Mesendoderm (in vitro differentiated cells): ENCODE measurements at places on chromosomes 1 and 21.

- H3K36me3 ChIP-seq: no peaks in the 10 kb centered on the region
- no peak for DNase-seq
- no peaks in the 10 kb centered on the region for H3K27me3 ChIP-seq
- no peaks in the 10 kb centered on the region for H3K4me1 ChIP-seq
These were observed 141.8 kb downstream of the ZZZ3 start for GRCh38 chr1:77540501-77541161.

DNA sequence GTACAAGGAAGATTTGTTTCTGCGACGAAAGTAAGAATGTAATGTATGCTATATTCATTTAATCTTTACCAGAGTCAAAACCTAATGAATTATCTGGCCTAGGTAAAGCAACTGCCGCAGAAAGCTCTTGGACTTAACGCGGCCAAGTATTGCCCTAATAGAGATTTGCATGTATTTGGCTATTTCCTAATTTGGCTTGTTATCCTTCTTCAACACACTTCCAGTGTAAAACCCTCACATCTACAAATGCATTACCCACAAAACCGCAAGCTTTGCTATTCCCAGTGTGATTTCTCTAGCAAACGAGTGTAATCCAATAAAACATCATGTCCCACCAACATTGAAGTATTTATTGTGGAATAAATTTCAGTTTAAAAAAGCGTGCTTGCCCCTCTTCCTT, 123.8 kb upstream of the LMO4 start:
- H3K4me3 ChIP-seq: no peak overlapping the region
- no peaks in the 10 kb centered on the region for H3K36me3 ChIP-seq
- H3K27me3 ChIP-seq: no peaks in the 10 kb centered on the region
- DNase-seq: no peak

GRCh38 chr1:17887661-17888371, 132.7 kb downstream of the ACTL8 start:
- no peak overlapping the region for H3K27ac ChIP-seq
- no peaks in the 10 kb centered on the region for H3K27me3 ChIP-seq
- H3K36me3 ChIP-seq: no peaks in the 10 kb centered on the region
- no peaks in the 10 kb centered on the region for H3K4me1 ChIP-seq
- DNase-seq: no peak
- no peak overlapping the region for H3K4me3 ChIP-seq

DNA sequence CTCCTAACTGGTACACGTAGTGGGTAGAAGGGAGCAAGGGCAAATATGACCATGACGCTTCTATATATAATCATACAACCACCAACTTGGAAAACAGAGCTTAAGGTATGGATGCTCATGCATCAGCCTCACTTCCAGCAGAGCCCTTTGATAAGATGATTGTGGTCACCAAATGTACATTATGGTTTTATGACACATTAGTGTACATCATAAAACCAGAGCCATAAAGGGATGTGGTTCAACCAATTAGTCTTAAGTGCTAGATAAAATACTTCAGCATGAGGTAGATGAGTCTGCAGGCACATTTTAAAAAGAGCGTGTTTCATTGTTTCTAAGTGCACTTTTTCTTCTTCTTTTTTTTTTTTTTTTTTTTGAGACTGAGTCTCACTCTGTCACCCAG, 43.7 kb downstream of the NIBAN1 start:
- H3K4me1 ChIP-seq: no peaks in the 10 kb centered on the region
- no peaks in the 10 kb centered on the region for H3K27me3 ChIP-seq
- H3K4me3 ChIP-seq: no peak overlapping the region

GRCh38 chr1:117060441-117061317, 553 bp downstream of the TTF2 start:
- H3K27me3 ChIP-seq: no peaks in the 10 kb centered on the region
- no peaks in the 10 kb centered on the region for H3K4me1 ChIP-seq
- H3K36me3 ChIP-seq: no peaks in the 10 kb centered on the region
- peak overlapping the region; percentile 84 for H3K4me3 ChIP-seq
- H3K27ac ChIP-seq: peak overlapping the region; percentile 42

- no peak overlapping the region for H3K27ac ChIP-seq
- no peaks in the 10 kb centered on the region for H3K27me3 ChIP-seq
- no peak overlapping the region for H3K4me3 ChIP-seq
- DNase-seq: no peak
- H3K36me3 ChIP-seq: no peaks in the 10 kb centered on the region
These were observed 8.9 kb downstream of the PLA2G2F start for GRCh38 chr1:20147846-20148570.

- peaks cover 40% of the 10 kb centered on the region for H3K4me1 ChIP-seq
- peak overlapping the region; percentile 74 for H3K27ac ChIP-seq
- no peak overlapping the region for H3K4me3 ChIP-seq
- H3K27me3 ChIP-seq: no peaks in the 10 kb centered on the region
- H3K36me3 ChIP-seq: no peaks in the 10 kb centered on the region
These were observed 70.5 kb downstream of the SSBP3 start for GRCh38 chr1:54335755-54336108.

DNA sequence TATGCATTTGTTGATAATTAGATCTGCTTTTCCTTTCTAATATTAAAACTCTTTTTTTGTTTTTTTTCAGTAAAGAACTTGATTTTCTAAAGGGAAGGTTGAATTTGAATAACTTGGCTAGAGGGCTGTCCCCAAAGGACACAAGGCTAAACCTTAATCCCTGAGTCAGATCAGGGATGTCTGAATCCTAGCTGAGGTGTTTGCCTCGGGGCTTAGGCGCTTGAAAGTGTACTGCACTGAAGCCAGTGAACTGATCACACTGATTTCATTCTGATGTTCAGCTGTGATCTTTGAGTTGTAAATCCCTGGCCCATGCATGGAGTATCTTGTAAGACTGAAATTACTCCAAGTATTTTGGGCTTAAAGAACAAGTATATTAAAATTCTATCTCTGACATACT, 42.8 kb downstream of the MTR start:
- H3K27me3 ChIP-seq: no peaks in the 10 kb centered on the region
- H3K4me1 ChIP-seq: no peaks in the 10 kb centered on the region
- H3K27ac ChIP-seq: no peak overlapping the region
- peaks cover 2% of the 10 kb centered on the region for H3K36me3 ChIP-seq

GRCh38 chr1:186987769-186988168, 159.0 kb downstream of the PLA2G4A start:
- H3K4me1 ChIP-seq: no peaks in the 10 kb centered on the region
- no peak overlapping the region for H3K27ac ChIP-seq
- DNase-seq: no peak
- no peak overlapping the region for H3K4me3 ChIP-seq

GRCh38 chr1:40064797-40065499, 24.4 kb downstream of the CAP1 start:
- no peak overlapping the region for H3K27ac ChIP-seq
- no peaks in the 10 kb centered on the region for H3K4me1 ChIP-seq
- no peaks in the 10 kb centered on the region for H3K27me3 ChIP-seq
- DNase-seq: no peak

GRCh38 chr1:58883888-58884482, 100.1 kb upstream of the JUN start:
- H3K4me1 ChIP-seq: peaks cover 2% of the 10 kb centered on the region
- H3K27ac ChIP-seq: no peak overlapping the region
- no peaks in the 10 kb centered on the region for H3K36me3 ChIP-seq
- no peak overlapping the region for H3K4me3 ChIP-seq
- no peak for DNase-seq
- H3K27me3 ChIP-seq: no peaks in the 10 kb centered on the region

DNA sequence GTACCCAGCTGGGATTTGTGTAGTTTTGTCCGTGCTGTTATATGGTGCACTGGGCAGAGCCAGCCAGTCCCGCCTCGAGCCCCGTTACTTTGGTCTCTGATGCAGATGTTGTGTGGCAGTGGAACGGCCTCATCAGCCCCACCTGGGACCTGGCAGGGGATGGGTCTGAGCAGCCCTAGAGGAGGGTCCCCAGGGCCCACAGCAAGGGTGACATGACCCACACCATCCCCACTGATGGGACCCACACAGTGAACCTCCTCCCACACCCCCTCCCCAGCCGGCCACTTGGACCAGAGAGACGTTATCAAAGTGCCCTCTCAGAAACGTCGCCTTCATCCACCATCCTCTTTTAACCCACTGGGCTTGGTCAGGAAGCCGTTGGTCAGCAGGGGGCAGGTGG, 42.0 kb upstream of the PCBP3 start:
- no peaks in the 10 kb centered on the region for H3K36me3 ChIP-seq
- no peaks in the 10 kb centered on the region for H3K27me3 ChIP-seq
- DNase-seq: no peak
- no peak overlapping the region for H3K27ac ChIP-seq

DNA sequence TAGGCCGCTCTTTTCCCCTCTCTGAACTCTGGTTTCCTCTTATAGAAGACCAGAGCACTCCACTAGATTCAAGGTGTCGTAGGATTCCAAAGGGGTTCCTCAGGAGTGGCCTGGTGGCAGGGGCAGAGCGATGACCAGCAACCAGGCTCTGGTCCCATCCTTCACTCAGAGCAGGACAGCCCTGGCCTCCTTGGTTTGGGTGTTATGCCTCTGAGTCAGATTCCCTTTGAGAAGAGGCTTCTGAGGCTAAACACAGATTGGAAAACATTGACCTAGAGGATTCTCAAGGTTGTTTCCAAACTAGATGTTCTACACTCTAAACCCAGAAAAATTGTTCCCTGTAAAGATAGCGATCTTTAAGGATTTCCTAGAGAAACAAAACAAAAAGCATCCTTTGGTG, 49.8 kb upstream of the IKBKE start:
- no peaks in the 10 kb centered on the region for H3K4me1 ChIP-seq
- H3K36me3 ChIP-seq: no peaks in the 10 kb centered on the region
- no peak overlapping the region for H3K27ac ChIP-seq
- H3K27me3 ChIP-seq: no peaks in the 10 kb centered on the region
- DNase-seq: no peak

- peak; percentile 87 for DNase-seq
- no peak overlapping the region for H3K4me3 ChIP-seq
- no peaks in the 10 kb centered on the region for H3K36me3 ChIP-seq
- H3K27me3 ChIP-seq: no peaks in the 10 kb centered on the region
- no peak overlapping the region for H3K27ac ChIP-seq
These were observed 52.7 kb downstream of the ELF3 start for GRCh38 chr1:202063093-202063492.

- H3K27me3 ChIP-seq: no peaks in the 10 kb centered on the region
- no peaks in the 10 kb centered on the region for H3K36me3 ChIP-seq
- H3K4me3 ChIP-seq: no peak overlapping the region
- H3K27ac ChIP-seq: no peak overlapping the region
These were observed 79.2 kb downstream of the PRDM16 start for GRCh38 chr1:3148171-3148570.

DNA sequence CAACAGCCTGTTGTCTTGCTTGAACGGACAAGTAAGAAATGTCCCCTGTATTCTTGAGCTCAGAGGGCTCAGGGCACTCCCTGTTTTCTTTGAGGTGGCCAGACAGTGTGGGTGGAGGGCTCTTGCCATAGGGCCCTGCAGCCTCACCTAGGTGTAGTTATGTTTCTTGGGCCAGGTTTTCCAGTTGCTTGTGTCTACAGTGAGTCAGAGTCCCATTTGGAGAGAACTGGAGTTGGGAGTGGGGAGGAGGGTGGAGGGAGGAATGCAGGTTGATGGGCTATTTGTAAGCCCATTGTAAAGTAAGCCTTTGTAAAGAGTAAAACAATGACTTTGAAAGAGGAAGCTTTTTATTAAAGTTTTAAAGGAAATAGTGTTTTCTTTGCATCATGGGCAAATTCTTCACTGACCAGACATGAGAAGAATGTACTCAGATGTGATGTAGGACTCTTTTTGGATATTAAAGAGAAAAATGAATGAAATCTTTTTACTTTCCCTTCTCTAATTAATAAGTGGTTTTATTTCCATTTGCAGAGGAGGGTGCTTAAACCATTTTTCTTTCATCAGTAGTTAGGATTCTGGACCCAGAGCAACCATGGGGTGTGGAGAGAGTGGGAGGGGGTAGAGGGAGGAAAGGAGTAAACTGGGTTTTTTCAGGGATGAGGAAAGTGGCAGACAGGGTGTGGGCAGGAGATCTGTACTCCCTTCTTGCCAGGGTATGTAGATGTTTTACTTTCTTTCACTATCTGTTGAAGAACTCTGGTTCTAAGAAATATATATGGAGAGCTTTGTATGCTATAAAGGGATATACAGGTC, 45.1 kb upstream of the MACF1 start:
- H3K36me3 ChIP-seq: no peaks in the 10 kb centered on the region
- no peak overlapping the region for H3K4me3 ChIP-seq
- H3K27ac ChIP-seq: no peak overlapping the region
- DNase-seq: peak; percentile 81
- H3K4me1 ChIP-seq: peaks cover 20% of the 10 kb centered on the region

GRCh38 chr1:167542109-167543032, 11.2 kb downstream of the CREG1 start:
- no peak for DNase-seq
- H3K27ac ChIP-seq: no peak overlapping the region
- no peaks in the 10 kb centered on the region for H3K4me1 ChIP-seq
- H3K27me3 ChIP-seq: no peaks in the 10 kb centered on the region
- H3K4me3 ChIP-seq: no peak overlapping the region

DNA sequence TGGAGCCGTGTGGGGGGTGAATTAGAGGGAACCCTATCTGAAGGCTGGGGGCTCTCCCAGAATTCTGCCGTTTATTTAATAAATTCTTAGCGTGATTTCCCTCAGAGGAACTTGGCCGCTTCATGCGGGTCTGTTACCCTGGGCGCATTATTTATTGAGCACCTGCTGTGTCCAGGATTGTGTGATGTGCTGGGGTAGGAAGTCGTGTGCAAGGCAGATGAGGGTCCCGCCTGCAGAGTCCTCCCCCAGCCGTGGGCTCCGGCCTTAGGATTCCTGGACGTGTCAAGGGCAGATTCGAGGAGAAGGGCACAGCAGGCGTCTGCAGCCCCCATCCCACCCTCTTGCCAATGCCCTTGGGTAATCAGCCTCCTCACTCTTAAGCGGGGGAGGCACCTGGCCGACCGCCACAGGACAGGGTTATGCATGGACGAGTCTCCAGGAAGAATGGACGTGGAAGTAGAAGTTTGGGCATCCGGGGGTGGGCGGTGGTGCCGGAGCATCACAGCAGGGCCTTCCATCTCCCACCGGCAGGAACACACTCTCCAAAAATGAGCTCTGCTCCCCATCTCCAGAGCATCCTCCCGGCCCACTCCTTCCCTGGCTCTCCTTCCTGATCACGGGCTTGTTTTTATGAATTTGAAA, 233.3 kb upstream of the C1orf174 start:
- no peaks in the 10 kb centered on the region for H3K36me3 ChIP-seq
- no peaks in the 10 kb centered on the region for H3K27me3 ChIP-seq
- H3K27ac ChIP-seq: no peak overlapping the region
- H3K4me3 ChIP-seq: no peak overlapping the region

GRCh38 chr1:224378855-224379631, 22.4 kb downstream of the CNIH4 start:
- no peak overlapping the region for H3K27ac ChIP-seq
- no peaks in the 10 kb centered on the region for H3K4me1 ChIP-seq
- H3K4me3 ChIP-seq: no peak overlapping the region
- H3K36me3 ChIP-seq: peaks cover 4% of the 10 kb centered on the region
- no peak for DNase-seq
